ENCODE measurements at places on chromosomes 2 and 18. TPM values are rescaled to one million over a fixed set of nuclear protein-coding genes. Genes with fewer than 3 reads are reported as not detected.

NFATC1 gene
- total RNA-seq, result 30.0 TPM

GPR55 gene
- total RNA-seq, result not detected

SLC9A4 gene
- 0.07 TPM for total RNA-seq

NR4A2 gene
- 1.0 TPM for total RNA-seq

SERPINB12 gene
- not detected for total RNA-seq

SCYGR4 gene
- total RNA-seq, result not detected

PTPN4 gene
- total RNA-seq, result 29.6 TPM

PROM2 gene
- 0.60 TPM for total RNA-seq

RPRM gene
- total RNA-seq, result not detected

CCBE1 gene
- not detected for total RNA-seq

DRC1 gene
- total RNA-seq, result 0.21 TPM

GAD1 gene
- 0.60 TPM for total RNA-seq

PSMG2 gene
- 71.0 TPM for total RNA-seq

RAX gene
- not detected for total RNA-seq

DTNA gene
- 15.3 TPM for total RNA-seq

PDCL3 gene
- 32.3 TPM for total RNA-seq

CD28 gene
- total RNA-seq, result not detected

CPO gene
- not detected for total RNA-seq

PSD4 gene
- 0.24 TPM for total RNA-seq

SPP2 gene
- not detected for total RNA-seq

IL36B gene
- total RNA-seq, result not detected

CNGA3 gene
- total RNA-seq, result not detected

EFHD1 gene
- total RNA-seq, result not detected

All from endothelial cell of umbilical vein (primary cell).